ENCODE measurements at places on chromosomes 13 and 19.

- peak; percentile 42 for DNase-seq
Measured at GRCh38 chr19:1945899-1946298, 4.9 kb downstream of the CSNK1G2 start.

DNA sequence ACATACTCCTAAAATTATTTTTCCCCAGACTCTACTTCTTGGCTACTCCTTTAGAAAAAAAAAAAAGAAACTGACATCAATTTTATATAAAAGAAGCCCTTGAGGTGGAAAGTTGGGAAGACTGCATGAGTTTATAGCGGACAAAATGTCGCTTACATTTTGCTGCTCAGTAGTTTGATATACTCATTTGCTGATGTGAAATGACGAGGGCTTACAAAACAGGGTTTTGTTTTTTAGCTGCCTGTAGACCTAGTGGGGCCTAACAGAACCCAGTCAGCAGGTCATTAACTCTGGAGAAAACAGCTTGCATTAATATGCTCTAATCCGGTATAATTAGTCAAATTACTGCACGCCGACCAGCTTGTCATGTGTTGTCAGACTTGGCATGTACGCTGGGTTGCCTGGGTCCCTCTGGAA lies 37.6 kb upstream of the MAB21L1 start:
- no peak for DNase-seq

GRCh38 chr19:1765232-1765903 lies 12.1 kb downstream of the ONECUT3 start:
- no peak for DNase-seq

- no peak for DNase-seq
Measured at GRCh38 chr13:19772306-19772705, 10.4 kb downstream of the PSPC1 start.

GRCh38 chr19:31595521-31595920 lies 246.3 kb upstream of the TSHZ3 start:
- no peak for DNase-seq

- no peak for DNase-seq
Measured at GRCh38 chr19:1935484-1936208, 5.3 kb upstream of the CSNK1G2 start.
